ENCODE measurements at places on chromosomes 13 and 19. TPM values are rescaled to one million over a fixed set of nuclear protein-coding genes. Genes with fewer than 3 reads are reported as not detected.
A peak's percentile ranks its signal among the peaks of the same experiment; 100 is the strongest.

DNA sequence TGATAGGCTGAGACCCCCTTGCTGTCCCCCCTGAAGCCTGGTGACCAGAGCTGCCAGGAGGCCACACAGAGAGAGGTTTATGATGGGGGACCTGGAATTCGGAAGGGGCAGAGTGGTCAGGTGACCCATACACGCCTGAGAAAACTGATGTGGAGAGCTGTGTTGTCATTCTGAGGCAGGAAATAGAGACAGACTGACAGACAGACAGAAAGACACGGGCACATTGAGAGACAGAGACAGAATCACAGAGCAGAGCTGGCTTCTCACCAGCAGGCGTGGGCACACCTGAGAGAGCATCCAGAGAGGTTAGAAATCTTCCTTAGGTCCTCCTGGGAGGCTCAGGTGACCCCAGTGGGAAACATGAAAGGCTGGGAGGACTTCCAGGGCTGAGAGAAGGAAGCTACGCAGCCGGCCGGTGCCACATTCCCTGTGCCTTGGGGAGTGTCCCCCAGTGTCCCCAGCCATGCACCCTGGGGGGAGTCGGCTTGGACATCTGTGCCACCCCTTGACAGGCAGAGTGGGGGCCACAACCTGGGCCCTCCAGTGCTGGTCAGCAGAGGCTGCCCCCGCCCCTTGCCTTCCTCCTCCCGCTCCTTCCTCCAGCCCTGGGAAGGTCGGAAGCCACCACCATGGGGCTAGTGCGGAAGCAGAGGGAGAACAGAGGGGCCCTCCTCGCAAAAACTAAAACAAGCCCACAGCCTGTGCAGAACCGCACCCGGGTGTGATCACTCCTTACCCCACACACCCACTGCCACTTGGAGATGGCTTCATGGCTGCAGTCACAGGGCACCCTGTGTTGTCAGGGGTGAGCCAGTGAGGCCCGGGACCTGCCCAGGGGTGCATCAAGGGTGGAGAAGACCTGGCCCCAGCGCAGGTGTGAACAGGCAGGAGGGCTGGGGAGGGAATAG lies 2.2 kb downstream of the FFAR1 start:
- peak; percentile 49 for DNase-seq

PRR19 gene
- total RNA-seq: 0.54 TPM

CARD8 gene
- 164 TPM for total RNA-seq

TMEM190 gene
- not detected for total RNA-seq

DUXA gene
- total RNA-seq: not detected

COMP gene
- not detected for total RNA-seq

PCP2 gene
- 9.3 TPM for total RNA-seq

GRCh38 chr13:43805681-43806128 lies 18.9 kb upstream of the ENOX1 start:
- no peak for DNase-seq

DNA sequence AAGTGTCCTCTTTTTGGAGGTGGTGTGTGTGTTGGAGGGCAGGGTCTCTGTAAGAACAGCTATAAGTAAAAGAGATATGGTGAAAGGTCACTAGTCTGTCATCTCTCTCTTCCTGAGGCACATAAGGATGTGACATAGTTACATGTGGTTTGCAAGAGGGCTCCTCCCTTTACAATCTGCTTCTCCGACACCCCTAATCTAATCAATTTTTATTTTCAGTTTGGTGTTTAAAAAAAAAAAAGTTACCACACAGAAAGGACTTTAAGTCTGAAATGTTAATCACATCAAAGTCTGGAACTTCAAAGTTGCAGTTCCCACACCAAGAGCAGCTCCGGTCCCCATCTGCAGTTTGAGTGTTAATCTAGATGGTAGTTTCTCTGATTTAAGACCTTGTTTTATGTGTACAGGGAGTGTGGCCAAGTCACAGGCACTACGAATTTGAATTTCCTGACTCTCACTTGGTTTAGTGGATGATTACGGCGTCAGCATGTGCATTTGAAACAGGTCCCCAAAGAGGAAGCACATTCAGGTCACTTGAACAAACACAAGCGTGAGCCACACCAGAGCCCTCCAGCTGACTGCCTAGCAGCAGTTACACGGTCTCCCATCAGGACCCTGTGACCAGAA lies 53.1 kb downstream of the FOXO1 start:
- DNase-seq: peak; percentile 78

DNA sequence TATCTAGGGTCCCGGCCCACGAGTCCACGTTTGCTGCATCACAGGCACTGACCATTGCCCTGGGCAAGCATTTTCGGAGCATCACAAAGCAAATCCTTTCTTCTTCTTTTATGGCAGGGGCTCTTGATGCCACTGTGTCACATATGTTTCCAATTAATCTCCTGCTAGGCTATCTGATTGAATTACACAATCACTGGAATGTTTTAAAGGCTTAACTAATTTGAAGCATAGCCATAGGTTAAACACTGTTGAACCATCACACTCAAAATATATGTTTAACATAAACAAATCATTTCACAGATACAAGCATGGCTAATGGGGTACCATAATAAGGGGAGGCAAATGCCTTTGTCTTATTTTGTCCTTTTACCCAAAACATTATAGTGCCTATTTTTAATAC lies 338.3 kb downstream of the POU4F1 start:
- no peak for DNase-seq

DNA sequence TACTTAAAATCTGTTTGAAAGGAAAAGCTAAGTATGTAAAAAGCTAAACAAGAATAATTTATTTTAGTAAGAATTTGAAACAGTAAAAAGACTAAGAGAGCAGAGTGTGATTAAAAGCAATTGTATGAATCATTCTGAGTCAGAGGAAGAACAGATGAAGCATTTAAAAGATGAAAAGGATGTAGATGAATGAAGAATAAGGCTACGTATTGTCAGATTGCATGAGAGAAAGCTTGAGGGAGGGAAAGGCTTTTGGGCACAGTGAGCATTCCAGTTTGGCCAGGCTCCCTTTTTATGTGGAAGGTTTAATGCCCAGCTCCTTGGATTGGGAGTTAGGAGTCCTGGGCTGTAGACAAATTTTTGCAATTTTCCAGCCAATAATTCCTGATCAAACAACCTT lies 117.7 kb downstream of the FREM2 start:
- DNase-seq: no peak

DNA sequence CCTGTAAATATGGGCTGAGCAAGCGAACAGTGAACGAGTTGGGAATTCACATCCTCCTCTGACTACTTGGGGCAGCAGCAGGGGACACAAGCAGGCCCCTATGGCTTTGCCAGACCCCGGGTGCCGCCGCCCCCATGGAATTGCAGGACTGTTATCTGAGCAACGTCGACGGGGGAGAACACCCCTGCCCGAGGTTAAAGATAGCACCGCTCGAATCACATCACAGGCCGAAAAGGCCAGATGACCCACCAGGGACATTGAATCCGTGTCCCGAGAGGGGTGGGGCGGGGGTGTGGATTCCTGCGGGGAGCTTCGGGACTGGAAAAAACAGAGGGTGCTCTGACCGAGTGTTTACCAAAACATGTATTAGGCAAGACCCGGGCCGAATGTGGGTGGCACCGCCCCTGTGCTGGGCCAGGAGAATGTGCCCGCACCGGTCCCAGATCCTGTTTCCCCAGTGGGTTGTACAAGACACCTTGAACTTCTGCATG lies 9.1 kb downstream of the FEM1A start:
- no peak for DNase-seq

DNA sequence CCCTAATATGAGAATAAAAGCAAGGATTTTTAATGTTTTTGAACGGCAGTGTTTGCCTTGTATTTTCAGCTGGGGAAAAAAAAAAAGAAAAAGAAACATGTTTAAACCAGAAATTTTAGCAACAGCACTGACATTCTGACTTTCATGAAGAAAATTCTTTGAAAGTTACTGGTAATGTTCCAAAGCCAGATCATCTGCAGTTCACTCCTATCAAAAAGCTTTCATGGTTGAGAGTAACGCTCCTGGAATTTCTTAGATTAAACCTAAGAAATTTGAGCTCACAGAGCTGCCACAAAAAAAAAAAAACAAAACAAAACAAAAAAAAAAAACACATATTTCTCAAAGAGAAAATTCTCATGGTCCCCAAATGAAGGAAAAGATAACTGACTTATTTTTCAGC lies 1106.7 kb downstream of the EFNB2 start:
- DNase-seq: no peak

All from B cell (primary cell).